ENCODE measurements at places on chromosomes 5 and 9.

DNA sequence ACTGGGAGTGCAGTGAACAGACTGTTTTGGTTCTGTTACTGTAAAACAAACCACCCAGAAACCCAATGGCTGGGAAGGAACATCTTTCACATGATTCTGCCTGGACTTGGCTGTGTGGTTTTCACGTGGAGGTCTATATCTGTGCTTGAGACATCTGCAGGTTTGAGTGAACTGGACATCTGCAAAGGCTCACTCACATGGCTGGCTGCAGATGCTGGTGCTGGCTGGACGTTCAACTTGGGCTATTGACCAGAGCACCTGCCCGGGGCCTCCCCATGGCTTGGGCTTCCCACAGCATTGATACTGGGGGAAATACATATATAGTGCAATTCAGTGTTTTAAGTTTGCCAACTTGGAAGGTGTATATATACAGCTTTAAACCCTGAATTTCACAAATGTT, 6.8 kb downstream of the CTSL start:
- DNase-seq: no peak

DNA sequence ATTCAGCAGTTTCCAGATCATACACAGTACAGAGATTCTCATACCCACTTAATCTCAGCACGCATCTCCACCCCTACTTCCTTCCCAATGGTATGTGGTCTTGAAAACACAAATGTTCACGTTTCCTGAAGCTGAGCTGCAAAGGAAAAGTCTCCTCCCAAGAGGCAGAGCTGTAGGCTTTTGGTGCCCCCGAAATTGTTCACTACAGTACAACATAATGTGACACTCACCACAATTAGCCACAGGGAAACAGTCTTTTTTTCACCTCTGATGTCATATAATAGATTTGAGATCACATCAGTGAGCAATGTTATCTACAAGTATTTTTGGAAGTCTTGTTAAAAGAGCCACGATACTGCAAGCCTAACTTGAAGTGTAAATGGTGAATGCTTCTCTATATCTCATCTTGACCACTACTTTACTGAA, 40.2 kb downstream of the NFIB start:
- DNase-seq: no peak

GRCh38 chr5:170579601-170580000, 75.8 kb downstream of the KCNIP1 start:
- no peak for DNase-seq

GRCh38 chr5:12277504-12278192, 373.4 kb upstream of the CTNND2 start:
- no peak for DNase-seq

- no peak for DNase-seq
These were observed 25.3 kb downstream of the CAMSAP1 start for GRCh38 chr9:135882011-135882410.

DNA sequence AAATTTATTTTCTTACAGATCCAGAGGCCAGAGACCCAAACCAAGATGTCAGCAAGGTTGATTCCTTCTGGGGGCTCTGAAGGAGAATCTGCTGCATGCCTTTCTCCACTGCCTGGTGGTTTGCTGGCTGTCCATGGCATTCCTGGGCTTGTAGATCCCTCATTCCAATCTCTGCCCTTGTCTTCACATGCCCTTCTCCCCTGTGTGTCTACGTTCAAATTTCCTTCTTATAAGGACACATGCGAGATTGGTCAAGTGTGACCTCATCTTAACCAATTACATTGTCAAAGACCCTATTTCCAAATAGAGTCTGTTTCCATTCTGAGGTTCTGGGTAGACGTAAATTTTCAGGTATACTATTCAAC, 84.5 kb upstream of the RAI14 start:
- no peak for DNase-seq

GRCh38 chr5:66129144-66129543, 15.0 kb upstream of the SREK1 start:
- DNase-seq: no peak

DNA sequence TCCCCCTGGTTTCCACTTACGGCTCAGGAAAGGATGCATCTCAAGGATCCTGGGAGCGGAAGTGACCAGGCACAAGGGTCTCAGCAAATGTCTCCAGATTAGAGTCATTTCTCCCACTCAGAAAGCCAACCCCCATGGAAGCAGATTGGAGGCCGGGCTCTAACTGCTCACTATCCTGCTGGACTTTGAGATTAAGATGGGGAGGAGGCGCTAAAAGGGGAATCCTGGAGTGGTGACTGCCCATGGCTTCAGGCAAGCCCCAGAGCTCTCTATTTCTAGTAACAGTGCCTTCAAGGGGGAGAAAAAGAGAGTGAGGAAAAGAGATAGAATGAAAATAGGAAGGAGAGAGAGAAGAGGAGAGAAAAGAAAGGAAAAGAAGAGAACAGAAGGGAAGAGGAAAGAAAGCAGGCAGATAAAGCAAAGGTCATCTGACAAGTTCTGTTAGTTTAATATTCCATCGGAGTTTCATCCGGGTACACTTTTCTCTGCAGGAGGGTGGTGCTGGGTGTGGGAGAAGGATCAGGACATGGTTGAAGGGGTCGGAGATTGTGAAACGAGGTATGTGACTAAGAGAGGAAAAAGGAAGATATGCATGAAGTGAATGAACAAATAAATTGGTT, at the start of gene AGXT2:
TSS of gene AGXT2 (minus strand) at position 165 of the 620 bp plus-strand sequence. CDS start at position 108, 57 bp downstream.
- no peak for DNase-seq

DNA sequence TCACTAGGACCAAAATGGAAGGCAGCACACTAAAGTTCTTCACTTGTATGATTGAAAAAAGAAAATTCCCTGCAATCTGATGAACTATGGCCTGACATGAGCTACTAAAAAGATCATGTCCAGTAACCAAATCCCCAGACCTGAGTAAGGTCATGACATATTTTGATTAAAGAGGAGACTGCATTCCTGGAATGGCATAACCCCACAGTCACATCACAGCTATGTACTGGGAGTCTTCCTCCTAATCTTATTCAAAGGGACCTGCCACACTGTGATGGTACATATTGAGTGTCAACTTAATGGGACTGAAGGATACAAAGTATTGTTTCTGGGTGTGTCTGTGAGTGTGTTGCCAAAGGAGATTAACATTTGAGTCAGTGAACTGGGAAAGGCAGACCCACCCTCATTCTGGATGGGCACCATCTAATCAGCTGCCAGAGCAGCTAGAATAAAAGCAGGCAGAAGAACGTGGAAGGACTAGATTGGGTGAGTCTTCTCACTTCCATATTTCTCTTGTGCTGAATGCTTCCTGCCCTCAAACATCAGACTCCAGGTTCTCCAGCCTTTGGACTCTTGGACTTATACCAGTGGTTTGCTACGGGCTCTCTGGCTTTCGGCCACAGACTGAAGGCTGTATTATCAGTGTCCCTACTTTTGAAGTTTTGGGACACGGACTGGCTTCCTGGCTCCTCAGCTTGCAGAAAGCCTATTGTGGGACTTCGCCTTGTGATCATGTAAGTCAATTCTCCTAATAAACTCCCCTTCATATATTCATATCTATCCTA, 345.0 kb downstream of the TMEM38B start:
- no peak for DNase-seq

GRCh38 chr5:41808294-41808693, 61.9 kb downstream of the OXCT1 start:
- no peak for DNase-seq

GRCh38 chr5:141663506-141663905, 12.3 kb upstream of the FCHSD1 start:
- no peak for DNase-seq

DNA sequence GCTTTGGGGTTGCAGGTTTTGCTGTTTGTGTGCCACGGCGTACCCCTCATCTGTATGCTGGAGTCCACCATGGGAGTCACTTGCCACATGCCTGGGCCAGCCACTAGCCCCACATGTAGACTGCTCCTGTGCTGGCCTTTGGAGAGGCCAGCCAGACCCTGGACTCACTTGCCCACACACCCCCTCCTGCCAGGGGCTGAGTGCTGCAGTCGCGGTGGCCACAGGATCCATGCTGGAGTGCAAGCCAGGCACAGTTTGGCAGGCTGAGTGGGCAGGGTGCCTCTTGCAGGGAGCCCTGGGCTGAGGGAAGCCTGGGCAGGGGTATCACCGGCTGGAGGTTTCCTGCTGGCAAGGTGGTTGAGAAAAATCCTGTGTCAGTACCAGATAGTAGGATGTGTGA, 25.6 kb upstream of the GCNT1 start:
- no peak for DNase-seq

- DNase-seq: no peak
These were observed 175.6 kb downstream of the TMEM161B start for GRCh38 chr5:88092958-88093605.

GRCh38 chr9:132939169-132939568, 5.2 kb downstream of the TSC1 start:
- DNase-seq: no peak
